ENCODE measurements at places on chromosomes 7 and 10.

DNA sequence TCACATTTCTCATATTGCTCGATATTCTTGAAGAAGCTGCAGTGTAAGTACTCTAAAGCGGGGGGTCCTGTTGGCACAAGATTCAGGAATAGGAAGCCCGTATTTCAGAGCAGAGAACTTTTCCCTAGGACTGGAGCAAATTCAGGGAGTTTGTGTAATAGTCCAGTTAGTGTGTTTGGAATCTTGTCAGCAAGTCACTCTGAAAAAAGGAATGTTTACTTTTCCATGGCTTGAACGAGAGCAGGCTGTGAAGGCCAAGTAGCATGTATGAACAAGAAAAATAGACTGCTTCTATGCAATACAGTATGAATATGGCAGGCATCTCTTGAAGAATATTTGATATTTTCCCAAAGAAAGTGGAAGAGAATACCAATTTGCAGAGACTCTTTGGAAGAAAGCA lies 39.8 kb downstream of the CDC123 start:
- DNase-seq, result no peak

- DNase-seq, result no peak
Observed at GRCh38 chr7:33062023-33062781, at the start of gene NT5C3A. Gene NT5C3A, minus strand, starts transcription at chr7:33062776. Its CDS starts 71 bp downstream, at chr7:33062705.

GRCh38 chr10:116049158-116049973 lies 223.6 kb downstream of the GFRA1 start:
- no peak for DNase-seq

- DNase-seq, result no peak
Observed at GRCh38 chr7:130723784-130724183, 10.2 kb downstream of the KLF14 start.

DNA sequence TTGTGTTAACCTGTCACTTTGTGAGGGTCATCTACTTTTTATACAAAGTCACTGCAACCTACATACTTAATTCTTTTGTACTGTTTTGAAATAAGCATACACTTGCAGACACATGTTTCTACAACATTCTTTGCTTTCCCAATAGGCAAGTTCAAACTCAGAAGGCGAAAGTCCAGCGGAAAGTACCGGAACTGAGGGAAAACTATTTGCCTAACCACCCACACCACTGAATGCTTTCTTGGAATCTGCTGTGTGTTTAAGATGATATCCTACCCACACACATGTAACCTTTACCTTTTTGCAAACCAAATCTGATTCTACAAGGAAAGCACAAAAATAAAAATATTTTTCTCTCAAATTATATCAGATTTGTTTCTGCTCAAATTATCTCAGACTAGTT lies 139.4 kb upstream of the AGR3 start:
- no peak for DNase-seq

GRCh38 chr7:76139670-76140069 lies 62.0 kb upstream of the SRRM3 start:
- no peak for DNase-seq

DNA sequence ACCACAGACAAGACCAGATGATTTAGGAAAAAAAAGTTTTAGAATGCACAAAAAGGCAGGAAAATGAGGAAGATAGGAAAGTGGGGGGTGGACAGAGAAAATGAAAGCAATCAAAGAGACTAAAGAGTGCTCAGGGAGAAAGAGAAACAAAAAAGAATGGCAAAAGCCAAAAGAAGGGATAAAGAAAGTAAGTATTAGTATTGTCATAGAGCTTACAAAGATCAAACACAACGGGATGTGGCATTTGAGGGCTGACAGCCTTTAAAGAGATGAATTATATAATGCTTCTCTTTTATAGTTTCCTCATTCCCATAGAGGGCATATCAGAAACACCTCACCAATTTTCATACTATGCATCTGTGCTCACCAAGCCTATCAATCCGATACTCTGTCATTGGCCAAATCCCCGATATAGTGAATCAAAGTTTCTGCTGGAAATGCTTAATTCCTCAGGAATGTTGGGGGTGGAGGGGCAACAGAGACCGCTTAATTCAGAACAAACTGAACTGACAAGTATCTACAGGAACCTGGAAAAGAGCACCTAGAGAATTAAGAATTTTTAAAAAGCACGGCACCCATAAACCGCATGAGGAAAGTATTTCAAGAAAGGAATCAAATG lies 2.7 kb downstream of the COG5 start:
- no peak for DNase-seq

- DNase-seq, result no peak
Observed at GRCh38 chr10:88557256-88557655, 25.9 kb downstream of the RNLS start.

DNA sequence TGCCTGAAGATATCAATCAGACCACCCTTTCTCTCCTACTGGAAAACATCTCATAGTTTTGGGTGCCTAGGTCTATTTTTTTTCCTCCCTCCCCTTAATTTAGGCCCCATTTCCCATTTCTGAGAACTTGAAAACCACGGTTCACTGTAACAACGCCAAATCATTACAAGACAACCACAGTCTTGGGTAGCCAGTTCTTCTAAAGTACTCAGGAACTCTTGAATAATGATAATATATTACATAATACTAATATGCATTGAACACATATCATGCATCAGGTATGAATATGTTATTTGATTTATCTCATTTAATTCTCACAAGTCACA lies 185.1 kb upstream of the ADO start:
- DNase-seq, result no peak

GRCh38 chr7:57867884-57868701 lies 418.1 kb downstream of the ZNF716 start:
- DNase-seq, result no peak

Measured in brain pericyte (primary cell).